Muscle of arm (tissue), 14 donors: ENCODE measurements at places on chromosomes 4 and X.

- DNase-seq: peak; percentile 15
These were observed 119.0 kb upstream of the SLC6A14 start for GRCh38 chrX:116317409-116317808.

GRCh38 chr4:118124997-118125396 lies 90.7 kb downstream of the NDST3 start:
- no peak for DNase-seq

- DNase-seq: peak; percentile 20
These were observed 74.3 kb downstream of the CAMK2D start for GRCh38 chr4:113687067-113687718.

GRCh38 chr4:150401083-150401687 lies 180.8 kb upstream of the MAB21L2 start:
- no peak for DNase-seq

GRCh38 chrX:12570859-12571501 lies 220.2 kb upstream of the PRPS2 start:
- no peak for DNase-seq

GRCh38 chr4:124104628-124105027 lies 607.9 kb downstream of the ANKRD50 start:
- no peak for DNase-seq

DNA sequence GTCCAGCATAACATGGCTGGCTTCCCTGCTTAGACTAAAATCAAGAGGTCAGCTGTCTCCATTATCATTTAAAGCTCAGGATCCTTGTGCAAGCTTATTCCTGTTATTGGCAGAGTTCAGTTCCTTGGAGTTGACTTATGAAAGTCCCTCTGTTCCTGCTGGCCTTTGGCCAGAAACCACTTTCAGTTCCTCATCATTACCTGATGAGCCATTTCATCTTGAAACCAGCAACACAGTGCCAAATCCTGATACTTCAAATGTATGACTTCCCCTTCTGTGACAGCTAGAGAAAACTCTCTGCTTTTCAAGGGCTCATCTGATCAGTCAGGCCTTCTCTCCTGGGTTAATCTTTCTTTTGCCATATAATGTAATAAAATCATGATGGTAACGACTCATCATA lies 110.6 kb upstream of the FSTL5 start:
- DNase-seq: no peak

GRCh38 chr4:83252782-83253405 lies 31.7 kb downstream of the COQ2 start:
- peak; percentile 41 for DNase-seq

DNA sequence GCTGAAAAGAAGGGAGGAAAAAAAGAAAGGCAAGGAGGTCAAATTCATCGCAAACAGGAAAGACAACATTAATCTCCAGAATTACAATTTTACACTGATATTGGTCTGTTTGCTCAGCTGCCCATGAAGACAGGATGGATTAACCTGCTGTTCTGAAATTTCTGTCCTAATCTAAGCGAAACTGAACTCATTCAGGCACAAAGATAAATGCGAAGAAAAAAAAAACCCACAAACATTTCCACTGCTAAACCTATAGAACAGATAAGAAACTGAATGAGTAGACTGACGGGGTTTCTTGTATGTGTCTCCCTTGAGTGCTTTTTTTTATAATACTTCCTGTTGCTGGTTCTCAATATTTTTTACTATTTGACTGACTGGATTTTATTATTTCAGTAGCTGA lies 251.8 kb upstream of the FTHL17 start:
- DNase-seq: no peak

GRCh38 chr4:176789955-176790354 lies 2.8 kb downstream of the VEGFC start:
- no peak for DNase-seq

DNA sequence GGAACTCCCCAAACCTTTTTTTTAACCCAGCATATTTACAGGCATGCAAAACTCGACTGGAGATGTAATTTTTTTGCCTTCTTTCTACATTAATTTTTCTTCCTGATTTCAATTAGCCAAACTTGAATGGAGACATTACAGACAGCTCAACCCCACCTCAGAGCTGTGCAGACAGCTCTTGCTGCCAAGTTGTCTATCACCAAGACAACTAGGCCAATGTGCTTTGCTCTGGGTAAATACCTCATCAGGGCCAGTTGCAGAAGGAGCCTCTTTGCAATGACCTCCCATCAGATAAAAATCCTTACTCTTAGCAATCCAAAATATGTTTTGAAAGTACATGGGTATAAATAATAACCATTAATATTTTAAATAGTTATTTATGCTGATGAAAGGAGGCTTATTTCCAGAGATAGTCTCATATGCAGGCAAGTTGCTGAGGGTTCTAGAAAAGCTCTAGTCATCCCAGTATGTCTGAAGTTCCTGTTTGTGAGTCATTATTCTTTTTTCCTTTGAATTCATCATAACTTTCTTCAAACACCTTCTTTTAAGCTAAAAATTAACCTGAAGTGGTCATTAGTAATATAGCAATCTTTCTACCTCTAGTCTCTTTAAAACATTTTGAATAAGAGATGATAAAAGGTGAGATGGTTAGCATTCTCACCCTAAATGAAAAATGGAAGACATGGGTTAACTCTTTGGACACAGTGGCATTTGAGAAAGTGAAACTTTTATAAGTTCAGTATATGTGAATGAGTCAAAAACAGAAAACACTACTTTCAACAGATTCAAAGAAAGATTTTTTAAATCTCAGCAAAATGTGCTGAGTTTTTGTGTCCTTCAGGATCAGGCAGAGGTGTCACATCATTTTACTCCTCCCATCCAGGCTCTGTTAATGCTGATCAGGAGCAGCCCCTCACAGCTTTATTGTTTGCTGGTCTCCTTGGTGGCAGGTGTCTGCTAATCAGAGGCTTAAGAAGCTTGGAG lies 475.5 kb upstream of the FGF16 start:
- DNase-seq: no peak

DNA sequence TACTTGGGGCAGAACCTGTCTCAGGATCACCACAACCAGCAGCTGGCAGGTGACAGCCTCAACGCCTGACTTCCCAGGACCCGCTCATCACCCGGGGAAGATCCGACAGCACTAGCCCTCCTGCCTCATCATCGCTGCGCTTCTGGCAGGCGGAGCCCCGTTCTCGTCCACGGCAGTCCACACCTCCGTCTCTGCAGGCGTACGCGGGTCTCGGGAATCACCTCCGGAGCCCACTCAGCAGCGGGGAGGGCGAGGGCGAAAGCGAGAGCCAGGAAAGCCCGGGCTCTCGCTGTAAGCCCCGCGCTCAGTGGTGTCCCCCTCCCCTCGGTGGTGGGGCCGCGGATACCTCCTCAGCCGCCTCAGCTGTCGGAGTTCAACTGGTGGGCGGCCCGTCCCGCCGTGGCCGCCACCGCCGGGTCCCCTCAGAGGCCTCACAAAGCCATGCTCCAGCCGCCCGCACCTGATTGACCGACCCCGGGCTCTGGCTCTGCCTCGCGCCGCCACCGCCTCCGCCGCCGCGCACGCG lies 518 bp upstream of the CNKSR2 start:
- DNase-seq: no peak

DNA sequence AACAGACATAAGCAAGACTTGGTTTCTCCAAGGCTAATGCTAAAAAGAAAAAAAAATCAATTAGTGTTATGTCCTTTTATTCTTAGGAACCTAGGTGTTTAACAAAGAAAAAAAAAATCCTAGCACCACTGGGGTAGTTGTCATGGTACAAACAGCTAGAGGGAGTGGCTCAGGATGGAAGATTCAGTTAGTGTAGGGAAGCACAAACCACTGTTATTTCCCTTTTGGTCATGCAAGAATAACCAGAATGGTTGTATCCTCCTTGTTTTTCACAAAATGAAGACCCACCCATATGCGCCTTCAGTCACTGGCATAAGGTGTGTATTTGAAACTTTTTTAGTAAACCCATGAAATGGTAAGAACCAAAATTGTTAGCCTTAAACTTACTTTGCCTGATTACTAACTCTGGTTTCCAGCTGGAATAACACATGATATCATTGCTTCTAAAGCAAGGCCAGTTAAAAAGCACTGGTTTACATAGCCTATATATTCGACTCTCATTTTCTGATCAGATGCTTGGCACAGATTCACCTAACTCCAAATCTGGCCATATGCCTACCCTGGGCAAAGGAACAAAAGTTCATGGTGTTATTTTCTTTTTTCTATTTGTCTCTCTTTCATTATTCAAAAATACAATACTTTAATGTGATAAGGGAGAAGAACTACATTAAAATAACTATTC lies 132.6 kb downstream of the SCFD2 start:
- no peak for DNase-seq

GRCh38 chr4:41281038-41281634 lies 24.4 kb downstream of the UCHL1 start:
- DNase-seq: peak; percentile 80

- no peak for DNase-seq
These were observed at the start of gene TEX13C for GRCh38 chrX:125319646-125320521. TSS of gene TEX13C (plus strand) at chrX:125319871. CDS start at chrX:125320120, 249 bp downstream.

DNA sequence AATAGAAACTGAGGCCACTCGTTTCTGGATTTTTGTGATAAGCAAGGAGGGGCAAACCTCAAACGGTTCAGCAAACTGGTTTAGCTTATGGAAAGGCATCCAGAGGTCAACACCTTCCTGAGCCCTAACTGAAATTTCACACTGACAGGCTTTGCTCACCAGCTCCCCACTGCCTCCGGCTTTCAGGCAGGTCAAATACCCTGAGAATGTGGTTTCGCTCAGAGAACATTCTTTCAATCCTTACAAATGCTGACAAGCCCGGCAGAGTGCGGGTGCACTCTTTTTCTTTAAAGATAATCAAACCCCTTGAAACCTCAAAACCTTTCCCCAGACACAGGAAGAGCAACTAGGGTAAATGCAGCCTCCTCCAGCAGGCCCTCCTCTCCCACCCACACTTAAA lies 41.5 kb downstream of the CD40LG start:
- DNase-seq: no peak
